ENCODE measurements at places on chromosomes 6 and 20.

DNA sequence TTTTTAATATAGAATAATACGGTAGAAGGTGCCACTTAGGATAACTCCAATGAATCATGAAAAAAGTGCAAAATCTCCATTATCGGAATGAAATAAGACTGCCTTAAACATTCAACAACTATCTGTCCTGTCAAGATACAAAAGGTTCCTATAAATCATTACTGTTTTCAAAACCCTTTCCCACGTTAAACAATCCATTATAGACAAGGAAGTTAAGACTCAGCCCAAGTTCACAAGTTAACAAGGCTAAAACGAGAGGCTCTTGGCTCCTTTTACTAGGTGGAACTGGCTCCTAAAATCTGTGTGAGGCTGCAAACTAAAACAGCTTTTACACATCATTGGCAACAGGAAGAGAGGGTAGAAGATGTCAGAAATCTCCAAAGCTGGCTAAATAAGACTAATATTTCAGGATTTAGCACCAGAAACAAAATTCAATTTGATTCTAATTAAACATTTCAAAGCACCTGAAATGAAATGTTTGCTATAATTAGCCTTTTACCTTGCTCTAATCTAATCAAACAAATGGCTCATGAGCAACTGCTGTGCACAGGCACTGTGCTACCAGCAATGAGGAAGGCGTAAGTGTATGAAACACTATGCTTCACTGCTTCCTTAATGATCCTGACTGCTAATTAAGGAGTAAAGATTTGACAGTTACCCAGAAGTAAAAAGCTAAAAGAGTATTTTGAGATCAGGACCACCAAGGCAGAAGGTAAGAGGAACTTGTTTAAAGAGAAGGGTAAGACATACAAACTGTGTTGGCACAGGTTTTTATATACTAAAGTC, 109.7 kb downstream of the DST start:
- no peak for DNase-seq

DNA sequence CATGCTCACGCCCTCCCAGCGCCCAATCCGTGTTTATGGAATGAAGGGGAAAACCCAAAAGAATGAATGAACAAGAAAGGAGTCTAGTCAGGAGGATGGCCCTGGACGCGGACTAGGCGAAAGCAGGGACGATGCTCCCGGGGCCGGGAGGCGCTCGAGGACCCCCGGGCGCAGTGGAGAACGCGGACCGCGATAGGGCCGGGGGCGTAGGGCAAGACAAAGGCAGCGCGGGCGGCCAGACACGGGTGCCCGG, 758 bp downstream of the GCLC start:
- no peak for DNase-seq

DNA sequence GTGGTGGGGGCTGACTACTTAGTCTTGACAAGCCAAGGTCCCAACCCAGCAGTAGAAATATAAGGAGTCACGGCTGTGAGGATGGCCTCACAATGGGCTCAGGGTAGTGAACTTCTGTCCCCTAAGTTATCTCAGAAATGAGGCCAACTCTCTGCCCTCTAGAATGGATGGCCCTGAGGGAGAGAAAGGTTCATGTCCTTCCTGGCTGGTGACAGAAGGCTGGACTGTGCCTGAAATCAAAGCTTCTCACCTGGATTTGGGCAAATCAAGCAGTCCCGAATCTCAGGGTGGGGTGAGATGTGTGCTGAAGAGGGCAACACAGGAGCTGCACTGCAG, 12.7 kb downstream of the RRP36 start:
- no peak for DNase-seq

DNA sequence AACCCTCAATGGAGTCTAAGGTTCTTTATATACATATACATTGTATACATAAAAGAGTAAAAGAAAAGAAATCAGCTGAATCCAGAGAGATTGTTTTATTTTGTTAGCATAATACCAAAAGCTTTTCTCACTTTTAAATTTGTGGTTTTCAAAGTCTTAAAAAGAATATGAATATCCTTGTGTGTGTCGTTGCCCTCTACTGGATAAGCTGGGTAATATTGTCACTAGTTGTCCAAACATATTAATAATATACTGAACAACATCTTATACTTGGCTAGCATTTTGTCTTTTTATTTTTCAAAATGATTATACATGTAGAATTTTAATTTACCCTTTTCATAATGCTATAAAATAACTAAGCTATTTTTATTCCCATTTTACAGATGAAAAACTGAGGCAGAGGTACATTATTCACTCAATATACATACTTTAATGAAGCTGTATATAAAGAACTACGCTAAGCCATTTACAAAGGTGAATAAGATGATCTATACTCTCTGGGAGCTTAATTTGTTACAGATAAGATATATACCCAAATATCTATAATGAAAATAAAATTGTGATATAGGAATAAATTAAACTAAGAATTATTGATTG, 531.7 kb downstream of the TFAP2B start:
- DNase-seq = no peak

DNA sequence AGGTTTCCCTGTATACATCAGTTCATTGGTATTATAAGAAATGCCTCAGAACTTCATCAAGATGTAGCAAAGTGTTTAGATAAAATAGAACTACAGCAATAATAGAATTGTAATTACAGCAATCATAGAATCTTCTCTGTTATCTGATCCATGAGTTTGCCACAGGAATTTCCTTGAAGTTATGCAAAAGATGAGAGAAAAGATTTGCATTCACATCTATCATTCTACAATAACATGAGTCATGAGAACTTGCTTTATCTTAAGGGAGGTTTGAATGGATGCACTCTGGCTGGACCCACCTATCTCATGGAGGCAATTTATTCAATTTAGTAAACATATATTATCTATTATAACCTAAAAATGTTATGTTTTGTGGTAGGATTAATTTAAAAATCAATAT, 329.8 kb upstream of the EPHA7 start:
- DNase-seq = no peak

- no peak for DNase-seq
These were observed 34.3 kb upstream of the FOXC1 start for GRCh38 chr6:1575210-1576041.

DNA sequence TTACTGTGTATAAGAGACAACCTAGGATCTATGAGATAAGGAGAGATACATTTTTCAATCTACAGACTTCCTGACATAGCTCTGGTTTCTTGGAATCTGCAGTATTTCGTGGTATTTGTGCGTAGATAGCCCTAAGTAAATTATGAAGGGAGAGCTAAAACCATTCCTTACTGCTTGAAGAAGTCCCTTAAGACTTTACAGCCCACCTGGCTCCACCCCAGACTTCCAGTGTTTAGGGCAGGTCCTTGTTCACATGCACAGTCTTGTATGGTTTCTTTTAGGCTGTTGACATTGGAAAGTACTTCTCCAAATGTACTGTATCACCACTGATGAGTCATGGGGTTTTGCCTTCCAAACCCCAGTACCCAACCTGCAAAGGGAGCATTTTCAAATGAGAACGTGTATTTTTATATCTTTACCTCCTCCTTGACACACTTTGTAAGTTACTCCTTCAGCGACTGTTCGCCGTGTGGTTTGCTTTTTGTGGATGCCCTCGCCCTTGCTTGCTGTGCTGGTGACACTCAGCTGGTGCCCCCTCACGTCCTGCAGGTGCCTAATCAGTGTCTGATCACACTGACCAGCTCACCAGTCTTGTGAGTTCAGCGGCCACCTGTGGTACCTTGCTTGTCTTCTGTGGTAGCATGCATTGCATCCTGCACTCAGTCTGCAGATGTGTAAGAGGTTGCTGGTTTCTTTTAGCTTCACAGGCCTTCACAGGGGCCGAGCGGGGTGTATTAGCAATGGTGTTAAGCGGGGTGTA, 73.3 kb downstream of the IGF2R start:
- DNase-seq = no peak

- DNase-seq = peak; percentile 82
These were observed 532 bp upstream of the PM20D2 start for GRCh38 chr6:89145091-89145955.

DNA sequence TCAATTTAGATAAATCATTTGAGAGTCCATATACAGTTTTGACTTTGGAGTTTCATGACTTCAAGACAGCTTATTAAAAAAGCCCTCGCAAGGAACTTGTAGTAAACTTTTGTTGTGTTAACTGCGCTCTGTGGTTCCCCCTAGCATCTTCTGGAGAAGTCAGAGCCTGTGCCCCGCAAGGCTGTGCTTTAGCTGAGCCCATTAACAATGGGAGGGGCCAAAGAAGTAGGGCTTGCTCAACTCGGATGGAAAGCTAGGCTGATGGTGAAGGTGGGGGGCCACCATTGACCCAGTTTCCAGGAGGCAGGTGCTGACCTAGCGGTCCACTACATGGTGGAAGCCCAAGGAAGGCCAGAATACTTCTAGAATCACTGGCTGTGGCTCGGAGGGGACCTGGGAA, 29.3 kb upstream of the OVOL2 start:
- no peak for DNase-seq

- DNase-seq = peak; percentile 35
These were observed 342.7 kb downstream of the PRL start for GRCh38 chr6:21953831-21954801.

- DNase-seq = no peak
These were observed 126.1 kb downstream of the TFAP2C start for GRCh38 chr20:56755201-56755600.

- DNase-seq = no peak
These were observed 5.2 kb downstream of the FAXC start for GRCh38 chr6:99344289-99344688.

DNA sequence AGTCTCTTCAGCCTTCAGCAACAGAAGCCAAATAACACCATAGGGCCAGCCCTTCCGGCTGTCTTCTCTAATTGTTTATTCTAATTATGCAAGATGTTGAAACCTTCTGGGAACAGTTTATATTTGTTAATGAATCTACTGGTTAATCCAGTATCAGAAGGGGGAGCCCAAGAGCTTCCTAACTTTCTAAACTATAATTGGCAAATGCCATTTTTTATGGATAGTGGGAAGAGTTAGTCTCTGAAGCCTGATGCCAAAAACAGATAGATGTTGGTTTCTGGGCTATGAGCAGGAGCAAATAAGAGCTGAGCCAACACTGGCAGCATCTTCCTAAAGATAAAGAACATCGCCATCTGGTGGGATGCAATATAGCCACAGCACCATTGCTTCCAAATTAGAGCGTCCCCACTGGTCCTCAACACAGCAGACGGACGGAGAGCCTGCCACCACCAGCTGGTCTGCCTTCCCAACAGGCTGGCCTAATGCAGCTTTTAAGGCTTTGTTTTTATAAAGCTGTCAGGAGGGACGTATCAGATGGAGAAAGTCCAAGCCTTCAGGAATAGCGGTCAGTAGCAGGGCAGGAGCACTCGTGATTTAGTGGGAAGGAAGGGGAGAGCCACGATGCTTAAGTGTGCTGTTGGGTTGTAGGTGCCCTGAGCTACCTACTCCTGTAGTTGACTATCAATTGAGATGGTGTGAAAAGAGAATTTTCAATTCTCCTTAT, 118.8 kb downstream of the RALGAPA2 start:
- peak; percentile 96 for DNase-seq

- no peak for DNase-seq
These were observed 22.3 kb downstream of the STX7 start for GRCh38 chr6:132490478-132491204.

- no peak for DNase-seq
These were observed 53.0 kb upstream of the CST7 start for GRCh38 chr20:24895898-24896658.

GRCh38 chr20:25483431-25484132, 76.1 kb downstream of the GINS1 start:
- DNase-seq = no peak

DNA sequence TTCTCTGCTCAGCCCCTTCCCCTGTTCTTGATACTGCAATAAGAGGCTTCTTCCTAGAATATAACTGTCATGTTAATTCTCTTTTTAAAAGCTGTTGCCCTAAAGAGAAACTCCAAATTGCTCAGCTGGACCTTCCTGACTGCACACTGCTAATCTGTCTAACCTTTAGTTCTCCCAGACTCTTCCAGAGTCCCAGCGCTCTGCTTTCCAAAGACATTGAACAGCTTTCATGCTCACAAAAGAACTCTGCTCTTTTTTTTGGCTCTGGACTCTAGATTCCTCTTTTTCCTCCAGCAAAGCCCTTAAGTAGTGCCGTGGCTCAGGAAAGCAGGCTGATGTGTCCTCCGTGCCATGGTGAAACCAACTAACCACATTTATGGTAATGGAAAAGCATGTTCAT, 356.6 kb upstream of the RSPO3 start:
- DNase-seq = no peak

DNA sequence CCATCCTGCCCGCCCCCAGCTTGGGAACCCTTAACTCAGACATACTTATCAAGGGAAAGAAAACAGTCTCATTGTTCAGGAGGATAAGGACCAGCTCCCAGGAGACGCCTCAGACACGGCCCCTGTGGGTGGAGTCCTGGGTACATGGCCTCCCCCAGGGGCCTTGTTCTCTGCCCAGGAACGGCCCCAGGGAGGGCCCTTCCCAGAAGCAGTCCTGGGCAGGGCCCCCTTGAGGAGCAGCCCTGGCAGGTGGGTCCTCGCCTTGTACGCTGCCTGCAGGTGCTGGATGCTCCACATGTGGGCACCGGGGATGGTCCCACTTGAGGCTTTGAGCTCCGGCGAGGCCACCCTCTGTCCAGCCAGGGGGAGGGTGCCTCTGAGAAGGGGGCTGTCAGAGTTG, 4.5 kb upstream of the GATA5 start:
- no peak for DNase-seq

DNA sequence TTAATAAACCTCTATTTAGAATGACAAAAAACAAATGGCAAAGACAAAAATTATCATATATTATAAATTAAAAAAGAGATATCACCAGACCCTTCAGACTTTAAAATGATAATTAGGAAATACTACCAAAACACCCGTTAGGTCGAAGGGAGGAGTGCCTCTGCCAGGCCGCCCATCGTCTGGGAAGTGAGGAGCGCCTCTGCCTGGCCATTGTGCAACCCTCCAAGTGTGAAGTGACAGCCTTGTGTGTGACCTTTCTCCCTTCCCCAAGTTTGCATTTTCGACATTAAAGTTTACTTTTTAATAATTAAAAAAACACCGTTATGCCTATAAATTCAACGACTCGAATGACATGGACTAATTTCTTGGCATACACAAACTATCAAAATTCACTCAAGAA, 64.5 kb upstream of the TASP1 start:
- DNase-seq = no peak

- DNase-seq = no peak
These were observed 117.5 kb upstream of the CEP85L start for GRCh38 chr6:118768904-118769325.

DNA sequence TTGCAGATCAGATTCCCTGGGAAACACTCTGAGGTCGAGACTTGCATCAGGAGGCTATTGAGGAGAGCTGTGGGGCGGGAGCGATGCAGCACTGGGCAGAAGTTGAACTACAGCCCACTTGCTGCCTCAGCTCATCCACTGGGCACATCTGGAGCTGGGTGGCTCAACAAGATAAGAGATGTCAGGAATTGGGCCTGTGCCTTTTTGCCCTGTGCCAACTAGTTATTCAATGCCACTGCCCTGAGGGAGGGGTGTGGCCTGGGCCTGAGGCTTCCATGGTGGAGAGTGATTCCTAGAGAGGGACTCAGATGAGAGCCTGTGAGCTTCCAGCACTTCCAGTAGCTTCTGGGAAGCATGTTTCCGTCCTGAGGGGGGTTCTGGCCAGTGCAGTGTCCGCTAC, 32.7 kb downstream of the BRPF3 start:
- no peak for DNase-seq

GRCh38 chr6:150238336-150238741, 95.5 kb downstream of the PPP1R14C start:
- no peak for DNase-seq
